ENCODE measurements at places on chromosomes 16 and 17.

GRCh38 chr17:56891751-56892150, 22.1 kb downstream of the TRIM25 start:
- DNase-seq, result no peak

GRCh38 chr17:11294826-11295225, 53.8 kb downstream of the SHISA6 start:
- DNase-seq, result no peak

- no peak for DNase-seq
Observed at GRCh38 chr17:41919165-41919817, 540 bp upstream of the ACLY start.

GRCh38 chr16:27193300-27193990, 9.9 kb upstream of the KDM8 start:
- no peak for DNase-seq

DNA sequence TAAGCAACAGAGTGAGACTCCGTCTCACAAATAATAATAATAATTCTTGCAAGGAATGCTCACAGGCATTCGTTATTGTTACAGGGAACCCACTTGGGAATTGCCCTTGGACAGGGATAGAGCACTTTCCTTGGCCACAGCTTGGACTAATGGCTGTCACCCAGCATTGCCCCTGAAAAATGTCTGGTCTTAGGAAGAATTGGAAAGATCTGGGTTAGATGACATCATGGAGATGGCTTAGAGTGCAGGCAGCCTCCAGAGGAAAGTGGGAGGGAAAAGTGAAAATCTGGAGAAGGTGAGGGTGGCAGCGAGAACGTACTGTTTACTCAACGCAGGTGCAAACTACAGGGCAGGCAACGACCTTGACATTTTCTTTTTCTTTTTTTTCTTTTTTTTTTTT, 59.3 kb upstream of the MRTFB start:
- DNase-seq, result no peak

DNA sequence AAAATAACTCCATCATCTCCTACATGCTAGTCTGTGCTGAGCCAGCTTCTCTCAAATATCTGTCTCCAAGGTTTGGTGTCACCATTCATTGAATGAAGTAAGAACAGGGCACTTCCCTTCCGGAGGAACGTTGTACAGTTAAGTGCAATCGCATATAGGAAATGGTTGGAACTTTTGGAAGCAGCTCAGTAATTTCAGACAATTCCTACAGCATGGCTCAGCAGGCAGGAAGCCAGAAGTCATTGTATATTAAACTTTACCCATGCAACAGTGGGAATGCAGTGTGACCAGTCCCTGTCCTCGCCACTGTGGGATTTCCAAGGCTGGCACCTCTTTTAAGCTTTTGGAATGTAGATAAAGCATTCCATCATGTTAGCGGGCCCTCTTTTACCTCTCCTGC, 51.1 kb upstream of the MYH2 start:
- DNase-seq, result peak; percentile 84

DNA sequence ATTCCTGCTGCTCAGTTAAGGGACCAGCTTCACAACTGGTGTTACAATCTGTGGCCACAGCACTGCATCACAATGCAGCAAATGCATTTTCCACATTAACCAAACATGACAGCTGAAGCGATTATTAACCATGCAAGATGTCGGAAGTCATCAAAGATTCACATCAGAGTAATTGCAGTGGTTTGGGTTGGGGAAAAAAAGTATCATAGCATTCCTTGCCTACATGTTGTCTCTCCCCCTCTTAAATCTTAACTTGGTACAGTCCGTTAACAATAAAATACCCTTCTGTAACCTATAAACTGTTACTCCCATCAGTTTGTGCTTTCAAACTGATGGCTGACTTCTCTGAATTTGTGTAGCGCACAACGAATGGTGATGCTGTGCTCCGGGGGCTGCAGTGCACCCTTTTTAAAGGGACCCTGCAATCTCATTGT, 51.6 kb downstream of the NUP93 start:
- DNase-seq, result no peak

DNA sequence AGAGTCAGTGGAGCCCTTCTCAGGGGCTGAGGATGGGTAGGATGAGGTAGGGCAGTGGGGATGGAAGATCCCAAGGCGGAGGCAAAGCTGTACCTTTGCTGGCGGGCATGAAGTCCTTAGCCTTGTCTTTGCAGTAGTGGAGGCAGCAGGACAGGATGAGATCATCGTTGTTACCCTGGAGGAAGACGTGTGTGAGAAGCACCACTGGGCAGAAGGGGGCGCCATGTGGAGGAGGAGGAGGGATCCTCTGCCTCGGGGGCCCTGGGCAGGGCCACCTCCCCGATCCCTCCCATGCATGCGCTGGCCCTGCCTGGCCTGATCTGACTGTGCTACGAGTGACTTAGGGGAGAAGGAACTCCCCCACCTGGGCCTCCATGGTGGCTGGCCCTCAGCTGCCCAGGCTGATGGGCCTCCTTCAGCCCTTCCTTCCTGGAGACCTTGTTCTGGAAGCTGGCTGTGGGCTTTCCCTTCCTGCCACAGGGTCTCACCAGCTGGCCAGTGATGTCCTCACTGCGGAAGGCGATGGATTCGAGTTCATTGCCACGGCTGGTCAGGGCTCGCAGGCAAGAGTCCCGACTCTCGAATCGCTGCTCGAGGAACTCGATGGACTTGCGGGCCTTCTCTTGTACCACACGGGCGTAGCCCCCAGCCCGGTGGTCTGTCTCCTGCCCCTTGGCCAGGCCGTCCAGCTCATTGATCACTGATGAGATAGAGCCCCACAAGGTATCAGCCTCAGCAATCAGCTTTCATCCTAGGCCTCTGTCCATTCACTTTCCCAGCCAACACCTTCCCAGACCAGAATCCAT, 10.3 kb downstream of the HIC1 start:
- no peak for DNase-seq

DNA sequence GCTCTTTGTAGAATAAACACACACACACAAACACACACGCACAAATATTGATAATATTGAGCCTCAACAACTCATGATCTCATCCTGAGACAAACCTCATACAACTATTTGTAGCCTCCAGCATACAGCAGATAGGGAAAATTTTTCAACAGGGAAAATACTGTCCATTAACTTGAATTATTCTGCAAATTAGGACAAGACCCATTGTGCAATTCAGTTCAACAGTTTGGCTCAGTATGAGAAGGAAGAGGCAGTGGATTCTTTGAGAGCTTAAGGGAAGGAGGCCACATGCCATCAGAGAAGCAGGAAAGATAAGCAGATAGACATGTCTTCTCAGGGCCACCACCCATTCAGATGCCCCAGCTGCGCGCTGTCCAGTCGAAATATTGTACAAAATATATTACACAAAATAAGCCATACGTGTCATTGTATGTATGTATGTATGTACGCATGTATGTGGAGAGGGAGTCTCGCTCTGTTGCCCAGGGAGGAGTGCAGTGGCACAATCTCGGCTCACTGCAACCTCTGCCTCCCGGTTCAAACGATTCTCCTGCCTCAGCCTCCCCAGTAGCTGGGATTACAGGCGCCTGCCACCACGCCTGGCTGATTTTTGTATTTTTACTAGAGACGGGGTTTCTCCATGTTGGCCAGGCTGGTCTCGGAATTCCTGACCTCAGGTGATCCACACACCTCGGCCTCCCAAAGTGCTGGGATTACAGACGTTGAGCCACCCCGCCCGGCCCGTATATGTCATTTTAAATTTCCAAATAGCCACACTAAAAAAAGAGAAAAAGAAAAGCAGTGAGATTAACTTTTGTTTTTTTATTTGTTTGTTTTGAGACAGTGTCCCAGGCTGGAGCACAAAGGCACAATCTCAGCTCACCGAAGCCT, 1.8 kb downstream of the ZC3H7A start:
- no peak for DNase-seq

DNA sequence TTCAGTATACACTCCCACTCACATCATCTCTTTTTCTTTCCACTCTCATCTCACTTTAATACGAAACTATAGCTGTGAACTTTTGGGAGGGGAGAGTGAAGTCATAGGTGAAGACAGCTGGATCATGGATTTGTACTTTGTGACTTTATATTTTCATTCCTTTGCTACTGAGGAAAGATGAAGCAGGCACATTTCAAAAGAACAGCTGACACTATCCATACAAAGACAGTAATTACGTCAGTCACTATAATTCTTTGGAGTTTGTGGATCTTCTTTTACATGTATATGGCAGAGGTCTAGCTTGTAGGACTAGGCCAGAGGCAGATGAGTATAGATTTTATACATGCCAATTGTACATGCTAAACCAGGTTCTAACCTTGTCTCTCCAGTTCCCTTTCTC, 346.3 kb downstream of the BCAS3 start:
- DNase-seq, result no peak

GRCh38 chr16:49513040-49513439, 139.4 kb downstream of the C16orf78 start:
- peak; percentile 2 for DNase-seq

DNA sequence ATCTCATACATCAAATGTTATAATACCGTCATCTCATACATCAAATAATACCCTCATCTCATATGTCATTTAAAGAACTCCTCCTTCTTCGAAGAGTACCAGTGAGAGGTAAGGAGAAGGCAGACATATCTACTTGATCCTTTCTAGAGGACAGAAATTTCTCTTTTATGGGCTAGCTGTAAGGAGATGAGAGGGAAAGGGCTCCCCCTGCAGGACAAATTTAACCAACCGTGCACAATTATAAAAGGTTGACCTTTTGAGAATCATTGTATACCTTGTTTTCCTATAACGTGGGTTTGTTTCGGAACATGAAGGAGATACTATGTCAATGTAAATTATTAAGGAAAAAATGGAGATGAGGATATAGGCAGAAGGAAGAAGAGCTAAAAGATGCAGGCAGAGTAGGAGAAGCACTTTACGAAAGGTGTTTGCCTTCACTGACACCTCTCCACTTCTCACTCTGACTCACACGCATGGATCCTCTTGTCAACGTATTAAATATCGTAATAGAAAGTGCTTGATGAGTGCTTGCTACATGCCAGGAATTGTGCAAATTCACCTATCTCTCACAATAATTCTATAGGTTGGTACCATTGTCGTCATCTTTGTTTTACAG, 465.9 kb upstream of the ERCC4 start:
- no peak for DNase-seq

DNA sequence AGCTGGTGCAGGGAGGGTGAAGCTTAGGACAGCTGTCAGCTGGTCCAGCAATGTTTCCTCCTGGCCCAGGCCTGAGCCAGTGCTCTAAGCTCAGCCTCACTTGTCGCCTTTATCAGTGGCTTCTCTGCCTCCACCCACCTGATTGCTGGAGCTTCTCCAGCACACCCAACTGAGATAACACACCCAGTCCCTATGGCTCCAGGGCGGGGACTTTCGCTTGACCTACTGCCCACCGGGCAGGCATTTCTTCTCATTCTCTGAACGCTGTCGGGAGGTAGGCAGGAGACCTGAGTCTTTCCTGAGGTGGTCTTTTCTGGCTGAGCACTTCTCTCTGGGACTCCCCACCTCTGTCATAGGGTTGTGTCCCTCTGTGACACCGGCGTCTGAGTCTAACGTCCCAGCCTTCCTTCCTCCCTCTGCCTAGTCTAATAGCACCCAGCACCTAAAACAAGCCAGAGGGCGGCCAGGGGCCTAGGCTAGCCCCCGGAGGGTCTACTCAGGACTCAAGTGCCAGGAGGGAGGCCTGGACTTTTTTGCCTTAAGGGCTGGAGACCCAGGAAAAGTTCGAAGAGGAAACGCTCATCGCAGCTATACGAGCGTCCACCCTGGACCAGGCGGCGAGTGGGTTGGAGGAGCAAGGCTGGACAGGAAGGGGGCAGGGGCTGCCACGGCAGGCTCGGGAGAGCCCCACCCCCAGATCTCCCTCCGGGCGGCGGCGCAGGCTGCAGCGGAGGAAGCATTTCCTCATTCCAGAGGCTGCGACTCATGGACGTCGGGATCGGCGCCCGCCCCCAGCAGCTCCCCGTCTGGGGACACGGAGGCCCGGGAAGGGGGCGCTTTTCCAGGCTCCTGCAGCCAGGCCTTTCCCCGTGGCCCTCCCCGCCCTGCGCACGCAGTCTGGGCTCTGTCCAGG, 756 bp downstream of the TAX1BP3 start:
- DNase-seq, result peak; percentile 88

DNA sequence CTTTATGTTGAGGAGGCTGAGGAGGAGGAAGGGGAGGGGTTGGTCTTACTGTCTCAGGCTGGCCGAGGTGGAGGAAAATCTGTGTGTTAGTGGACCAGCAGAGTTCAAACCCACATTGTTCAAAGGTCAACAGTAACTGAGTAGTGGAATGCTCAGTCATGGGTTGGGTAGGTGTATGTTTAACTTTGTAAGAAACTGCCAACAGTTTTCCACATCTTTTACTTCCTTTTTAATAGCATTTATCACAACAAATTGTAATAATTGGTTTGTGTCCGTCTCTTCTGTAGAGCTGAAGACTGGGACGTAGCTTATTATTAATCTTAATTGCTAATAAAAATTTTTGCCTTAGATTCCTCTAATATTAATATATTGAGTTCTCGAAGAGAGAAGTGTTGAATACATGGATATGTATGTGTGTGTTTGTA, 5.3 kb downstream of the ATP6V0A1 start:
- DNase-seq, result no peak

DNA sequence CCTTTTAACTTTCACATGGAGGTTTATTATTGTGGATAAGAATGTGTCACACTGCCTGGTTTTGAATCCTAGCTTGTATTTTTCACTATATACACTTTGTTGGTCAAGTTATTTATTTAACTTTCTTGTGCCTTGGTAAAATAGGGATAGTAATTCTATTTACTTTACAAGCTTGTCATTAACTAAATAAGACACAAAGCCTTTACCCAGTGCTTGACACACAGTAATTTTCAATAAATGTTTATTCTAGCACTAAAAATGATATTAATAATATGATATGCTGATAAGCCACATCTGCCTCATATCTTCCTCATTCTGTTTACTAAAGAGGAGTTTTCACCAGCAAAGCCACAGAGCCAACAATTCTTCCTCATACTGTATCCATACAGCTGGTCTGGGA, 27.8 kb downstream of the MYH10 start:
- DNase-seq, result no peak

DNA sequence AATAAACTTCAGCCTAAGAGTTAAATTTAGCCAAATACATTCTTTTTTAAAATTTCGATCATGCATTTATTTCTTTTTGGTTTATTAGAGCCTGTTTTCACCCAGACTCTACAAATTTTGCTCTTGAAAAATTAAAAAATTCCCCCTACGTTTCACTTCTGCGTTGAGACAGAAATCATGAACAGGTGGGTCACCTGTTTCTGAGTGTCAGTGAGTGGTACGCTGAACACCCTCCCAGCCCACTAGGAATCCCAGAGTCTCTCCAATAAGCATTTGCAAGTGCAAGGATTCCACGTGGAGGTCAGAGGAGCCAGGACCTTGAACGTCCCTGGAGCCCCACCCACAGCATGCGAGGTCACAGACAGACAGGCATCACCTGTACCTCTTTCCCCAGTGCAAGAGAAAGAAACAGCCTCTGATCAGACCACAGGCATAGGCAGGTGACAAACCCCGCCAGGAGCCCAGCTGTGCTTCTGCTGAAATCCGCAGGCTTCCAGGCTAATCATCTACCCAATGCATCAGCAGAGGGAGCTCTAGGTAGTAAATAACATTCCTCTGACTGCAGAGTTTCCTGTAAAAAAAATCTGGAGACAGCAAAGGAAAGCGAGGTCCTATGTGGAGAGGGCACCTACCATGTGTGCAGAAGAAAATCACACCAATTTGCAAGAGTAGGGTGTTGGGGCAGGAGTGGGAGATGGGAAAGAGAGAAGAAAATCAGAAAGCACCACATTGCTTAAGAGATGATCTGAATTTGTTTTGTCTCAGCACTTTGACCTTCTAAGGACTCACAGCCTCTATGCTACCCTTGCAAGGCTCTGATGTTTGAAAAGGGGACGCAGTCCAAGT, 5.9 kb upstream of the XYLT1 start:
- DNase-seq, result peak; percentile 55

GRCh38 chr16:59296888-59297287, 562.8 kb upstream of the GOT2 start:
- no peak for DNase-seq

- no peak for DNase-seq
Observed at GRCh38 chr16:19396555-19397011, 21.1 kb upstream of the TMC5 start.
